Caco-2 (cell line): ENCODE measurements at places on chromosomes 2 and 18. TPM values are rescaled to one million over a fixed set of nuclear protein-coding genes. Genes with fewer than 3 reads are reported as not detected.
A peak's percentile ranks its signal among the peaks of the same experiment; 100 is the strongest.

PRKAG3 gene
- not detected in 2 replicates for total RNA-seq

CNNM4 gene
- 23.2 and 28.3 TPM in 2 replicates for total RNA-seq

PDCD1 gene
- not detected in 2 replicates for total RNA-seq

VWA3B gene
- not detected in 2 replicates for total RNA-seq

SMYD1 gene
- total RNA-seq = not detected in 2 replicates

TACR1 gene
- total RNA-seq = 0.07 TPM in 2 replicates

HOXD1 gene
- not detected in 2 replicates for total RNA-seq

ANKRD30B gene
- total RNA-seq = 0.07 and 0.44 TPM in 2 replicates

ECEL1 gene
- 6.4 and 8.9 TPM in 2 replicates for total RNA-seq

CYRIA gene
- 0.20 and 0.26 TPM in 2 replicates for total RNA-seq

MGAT4A gene
- total RNA-seq = 63.7 and 72.3 TPM in 2 replicates

GCG gene
- not detected in 2 replicates for total RNA-seq

ST8SIA5 gene
- total RNA-seq = not detected in 2 replicates

RAMP1 gene
- 1.6 and 2.2 TPM in 2 replicates for total RNA-seq

RNF125 gene
- 0.39 and 0.61 TPM in 2 replicates for total RNA-seq

CACNB4 gene
- 1.00 and 1.0 TPM in 2 replicates for total RNA-seq

DNA sequence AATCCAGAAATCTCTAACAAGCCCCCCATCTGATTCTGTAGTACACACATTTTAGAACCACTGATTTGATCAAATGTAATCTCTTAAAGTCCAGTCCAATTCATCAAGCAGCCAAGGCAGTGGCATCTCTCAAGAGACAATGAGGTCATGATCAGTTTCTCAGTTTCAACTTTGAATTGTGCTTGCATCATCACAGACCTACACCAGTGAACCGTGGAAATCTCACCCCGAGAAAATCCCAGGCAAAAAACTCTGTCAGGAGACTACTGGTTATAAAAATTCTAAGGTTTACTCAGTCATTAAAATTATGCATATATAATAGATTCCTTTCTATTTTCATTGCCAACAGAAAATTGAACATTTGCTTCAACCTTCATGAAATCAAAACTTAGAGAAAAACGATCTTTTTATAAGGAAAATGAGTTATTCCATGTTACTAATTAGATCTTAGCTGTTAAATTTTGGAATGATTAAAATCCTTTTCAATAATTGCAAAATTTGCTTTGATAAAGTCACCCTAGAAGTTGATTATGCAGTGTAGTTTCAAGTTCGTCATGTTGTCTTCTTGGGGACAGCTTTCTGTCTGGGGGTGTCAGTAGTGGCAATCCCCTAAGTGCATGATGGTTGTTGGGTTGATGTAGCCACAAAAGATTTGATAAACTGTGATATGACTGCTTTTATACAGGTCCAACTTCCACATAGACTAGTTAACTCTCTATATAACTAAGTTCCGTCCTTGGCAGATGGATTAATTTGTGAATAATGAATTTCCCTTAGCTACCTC lies 235.0 kb downstream of the CAMKMT start:
- no peak for DNase-seq

- no peak for DNase-seq
Measured at GRCh38 chr2:239321596-239322415, 79.0 kb downstream of the HDAC4 start.

DNA sequence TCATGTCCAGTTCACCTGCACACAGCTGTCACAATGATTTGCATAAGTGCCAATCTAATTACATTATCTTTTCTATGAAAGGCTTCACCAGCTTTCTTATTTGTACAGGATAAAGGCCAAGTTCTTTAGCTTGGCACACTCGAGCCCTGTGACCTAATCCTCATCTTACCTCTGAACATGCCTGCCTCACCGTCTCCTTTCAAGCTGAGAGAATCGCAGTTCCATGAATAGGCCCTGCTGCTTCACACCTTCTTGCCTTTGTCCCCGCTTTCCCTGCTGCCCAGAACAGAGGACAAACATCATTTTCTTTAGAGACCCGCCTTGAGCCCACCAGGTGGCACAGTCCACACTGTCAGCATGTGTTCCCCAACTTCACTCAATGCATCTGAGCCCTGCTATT lies 1094.7 kb downstream of the BCL11A start:
- DNase-seq = no peak

DNA sequence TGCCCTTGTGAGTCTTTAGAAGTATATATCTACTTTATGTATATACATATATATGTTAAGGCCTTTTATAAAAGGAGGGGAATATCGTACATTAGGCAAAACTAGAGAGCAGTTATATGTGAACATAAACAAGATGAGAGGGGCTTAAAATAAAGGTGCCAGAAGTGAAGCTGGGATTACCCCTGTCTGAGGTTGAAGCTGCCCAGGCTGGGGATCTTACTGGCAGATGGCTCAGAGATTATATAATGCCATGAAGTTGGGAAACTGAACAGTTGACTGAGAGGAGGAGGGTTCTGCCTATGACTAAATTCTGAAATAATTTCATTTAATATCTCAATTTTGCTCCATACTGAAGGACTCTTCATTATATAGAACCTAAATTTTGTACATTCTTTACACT lies 6.0 kb downstream of the PNO1 start:
- DNase-seq = no peak

DNA sequence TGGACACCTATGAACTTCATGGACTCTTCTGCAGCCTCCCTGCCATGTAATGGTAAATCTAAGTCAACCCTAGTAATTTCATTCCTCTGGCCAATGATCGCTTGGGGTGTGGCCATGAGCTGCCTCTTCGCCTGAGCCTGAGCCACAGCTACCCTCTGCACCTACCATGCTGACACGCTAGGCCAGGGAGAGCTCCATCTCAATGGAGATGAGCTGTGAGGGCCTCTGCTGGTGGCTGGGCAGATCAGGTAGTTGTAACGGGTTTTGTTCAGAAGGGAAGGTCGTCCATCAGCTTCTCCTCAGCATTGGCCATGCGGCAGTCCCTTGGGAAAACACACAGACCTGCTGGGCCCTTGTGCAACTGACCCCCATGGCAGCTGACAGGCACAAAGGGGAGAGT lies 24.4 kb downstream of the MPHOSPH10 start:
- peak; percentile 53 for DNase-seq

GRCh38 chr2:2294183-2294690 lies 36.8 kb downstream of the MYT1L start:
- DNase-seq = no peak

GRCh38 chr2:149586063-149586462 lies 1.5 kb downstream of the MMADHC start:
- no peak for DNase-seq

DNA sequence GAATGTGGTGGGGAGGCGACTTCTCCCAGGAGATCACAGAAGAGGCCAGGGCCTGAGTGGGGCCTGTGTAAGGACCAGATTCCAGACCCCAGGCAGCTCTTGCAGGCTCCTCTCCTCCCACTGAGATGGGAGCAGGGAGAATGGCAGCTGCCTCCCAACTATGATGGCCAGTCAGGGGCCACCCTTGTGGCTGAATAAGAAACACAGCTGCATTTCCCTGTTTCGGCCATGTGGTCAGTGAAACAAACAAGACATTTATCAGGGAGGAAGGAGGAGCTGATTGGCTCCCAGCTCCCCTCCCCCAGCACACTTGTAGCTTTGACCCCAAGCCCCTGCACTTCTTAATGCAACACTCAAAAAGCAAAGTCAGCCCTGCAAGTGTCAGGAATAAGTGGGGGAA lies 143.5 kb downstream of the CELF4 start:
- no peak for DNase-seq

GRCh38 chr2:3635171-3635974 lies 22.6 kb upstream of the ALLC start:
- DNase-seq = no peak

GRCh38 chr2:103196802-103197201 lies 435.0 kb downstream of the TMEM182 start:
- no peak for DNase-seq

- no peak for DNase-seq
Measured at GRCh38 chr2:109457366-109457765, 156.4 kb downstream of the SEPTIN10 start.

GRCh38 chr2:132627536-132627935 lies 42.5 kb downstream of the LYPD1 start:
- no peak for DNase-seq

DNA sequence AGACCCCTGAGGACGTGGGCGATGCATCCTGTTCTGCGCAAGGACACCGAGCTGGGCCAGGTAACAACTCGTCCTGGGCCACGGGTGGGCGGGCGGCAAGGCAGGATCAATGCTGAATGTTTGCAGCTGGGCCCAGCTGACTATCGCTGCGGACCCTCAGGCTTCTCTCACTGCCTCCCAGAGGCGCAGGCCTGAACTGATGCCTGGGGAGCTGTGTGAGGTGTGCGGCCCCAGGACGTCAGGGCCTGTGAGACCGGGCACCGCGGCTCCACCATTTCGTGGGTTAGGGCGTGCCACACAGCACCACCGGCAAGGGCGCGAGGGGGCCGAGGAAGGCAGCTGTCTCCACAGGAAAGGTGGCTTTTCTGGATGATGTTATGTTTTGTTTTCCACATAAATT lies 307.4 kb downstream of the NDUFA10 start:
- peak; percentile 12 for DNase-seq

DNA sequence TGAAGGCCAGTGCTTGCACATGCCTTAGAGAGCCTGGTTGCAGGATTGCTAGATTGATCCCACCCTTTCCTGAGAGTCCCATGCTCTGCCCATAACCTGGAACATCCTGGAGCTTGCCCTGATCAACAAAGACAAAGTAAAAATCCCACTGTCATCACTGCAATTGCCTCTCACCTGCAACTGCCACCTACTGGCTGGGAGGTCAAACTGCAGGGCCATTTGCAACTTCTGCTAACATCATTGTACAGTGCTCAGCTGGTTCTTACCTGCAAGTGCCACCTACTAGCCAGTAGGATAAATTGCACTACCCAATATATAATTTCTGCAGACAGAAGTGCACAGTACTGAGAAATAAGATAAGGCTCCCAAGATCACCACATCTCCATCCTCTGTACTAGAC lies 947.5 kb downstream of the CPS1 start:
- no peak for DNase-seq

GRCh38 chr2:100801402-100801801 lies 18.5 kb upstream of the NPAS2 start:
- no peak for DNase-seq

- DNase-seq = no peak
Measured at GRCh38 chr2:142722569-142722968, 154.9 kb upstream of the KYNU start.

GRCh38 chr2:4020649-4021048 lies 317.3 kb downstream of the DCDC2C start:
- DNase-seq = no peak

GRCh38 chr2:112024231-112024630 lies 30.8 kb upstream of the TMEM87B start:
- no peak for DNase-seq

GRCh38 chr2:106184394-106184793 lies 9.7 kb downstream of the UXS1 start:
- DNase-seq = no peak

- no peak for DNase-seq
Measured at GRCh38 chr2:120826716-120827410, 91.2 kb downstream of the GLI2 start.

- no peak for DNase-seq
Measured at GRCh38 chr2:186891185-186891621, 42.2 kb upstream of the ZSWIM2 start.

DNA sequence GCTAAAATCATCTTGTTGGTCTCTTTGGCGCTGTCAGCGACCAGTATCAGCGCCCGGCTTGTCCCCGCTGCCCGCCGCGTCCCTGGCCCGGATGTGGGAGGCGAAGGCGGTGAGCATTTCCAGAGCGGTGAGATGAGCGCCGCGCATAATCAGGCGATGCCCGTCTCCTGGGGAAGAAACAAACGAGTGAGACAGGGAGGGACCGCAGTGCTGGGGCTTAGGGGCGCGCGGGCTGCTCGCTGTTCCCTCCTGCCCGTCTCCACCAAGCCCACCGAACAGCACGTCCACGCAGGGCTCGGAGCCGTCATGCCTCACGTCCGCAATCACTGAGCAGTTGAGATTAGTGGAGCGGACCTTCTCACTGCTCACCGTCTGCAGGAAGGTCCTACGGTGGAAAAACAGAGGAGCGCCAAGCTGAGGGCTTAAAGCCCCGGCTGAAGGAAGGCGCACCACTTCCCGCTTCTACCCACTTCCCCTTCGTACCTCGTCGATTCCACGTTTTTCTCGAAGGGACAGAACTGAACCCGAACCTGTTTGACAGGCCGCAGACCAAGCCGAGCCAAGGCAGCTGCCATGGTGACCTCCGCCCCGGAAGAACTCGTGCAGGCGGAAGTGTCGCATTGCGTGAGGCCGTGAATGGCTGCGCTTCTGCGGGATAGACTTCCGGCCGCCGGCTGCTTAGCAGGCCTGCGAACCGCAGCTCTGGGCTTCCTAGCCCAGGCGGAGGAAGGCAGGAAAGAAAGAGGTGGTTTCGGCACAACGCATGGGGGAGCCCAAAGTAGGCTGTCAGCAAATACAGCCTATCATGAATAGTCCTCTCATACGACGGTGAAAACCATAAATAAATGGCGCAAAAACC lies at the start of gene MRPL53:
Gene MRPL53 (minus strand): TSS at position 595 of the 859 bp plus-strand sequence. CDS start 20 bp downstream, at position 575.
- DNase-seq = peak; percentile 97

DNA sequence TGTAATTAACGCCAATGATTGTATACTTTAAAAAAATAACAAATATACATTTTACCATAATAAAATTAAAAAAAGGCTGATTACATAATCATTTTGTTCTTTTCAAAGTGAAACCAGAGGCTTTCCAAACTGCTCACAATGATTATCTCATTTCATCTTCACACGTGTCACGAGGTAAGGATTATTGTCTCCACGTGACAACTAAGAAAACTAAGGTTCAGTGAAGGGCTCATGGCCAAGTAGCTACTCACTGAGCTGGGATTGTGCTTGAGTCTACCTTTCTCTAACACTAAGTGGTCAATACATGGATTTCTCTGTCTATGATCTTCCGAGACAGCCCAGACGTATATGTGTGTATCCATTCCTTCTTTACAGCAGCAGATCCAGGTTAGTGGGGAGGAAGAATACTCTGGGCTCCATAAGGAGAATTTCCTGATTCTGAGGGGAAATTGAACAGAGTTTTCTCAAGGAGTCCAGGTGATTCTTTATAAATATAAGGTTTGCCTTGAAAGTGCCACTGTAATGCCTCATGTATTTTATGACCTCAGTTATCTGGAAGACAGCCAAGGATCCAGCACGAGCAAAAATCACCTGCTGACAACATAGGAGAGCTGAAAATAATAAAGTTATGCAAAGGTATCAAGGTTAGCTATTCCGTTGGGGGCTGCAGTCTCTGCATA lies 25.6 kb upstream of the ACSL3 start:
- no peak for DNase-seq

GRCh38 chr2:235839974-235840373 lies 328.2 kb downstream of the GBX2 start:
- DNase-seq = no peak

GRCh38 chr2:101731221-101732054 lies 33.9 kb downstream of the MAP4K4 start:
- no peak for DNase-seq

- DNase-seq = no peak
Measured at GRCh38 chr2:26639685-26640243, 1.4 kb downstream of the CIB4 start.

GRCh38 chr2:159148901-159149300 lies 137.6 kb downstream of the WDSUB1 start:
- no peak for DNase-seq

DNA sequence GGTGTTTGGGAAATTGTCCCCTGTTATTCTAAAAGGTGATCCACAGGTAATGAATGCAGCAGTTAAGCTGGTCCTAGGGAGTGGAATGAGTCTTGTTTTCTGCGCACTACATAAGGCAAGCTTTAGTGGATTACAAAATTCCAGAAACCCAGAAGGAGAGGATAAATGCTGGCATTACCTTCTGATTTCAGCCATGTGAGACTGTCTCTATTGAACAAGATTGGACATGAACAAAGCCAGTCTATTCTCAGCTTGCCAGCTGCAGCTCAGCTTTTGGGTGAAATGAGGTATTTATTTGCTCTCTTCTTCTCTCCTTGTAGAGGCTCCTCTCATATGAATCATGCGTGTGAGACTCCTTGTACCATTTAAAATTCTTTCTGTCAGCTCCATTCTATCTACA lies 944.9 kb downstream of the CNTNAP5 start:
- DNase-seq = no peak
